ENCODE measurements at places on chromosomes 1 and 21.

GRCh38 chr21:37240978-37241377 lies 26.2 kb downstream of the VPS26C start:
- DNase-seq: no peak

DNA sequence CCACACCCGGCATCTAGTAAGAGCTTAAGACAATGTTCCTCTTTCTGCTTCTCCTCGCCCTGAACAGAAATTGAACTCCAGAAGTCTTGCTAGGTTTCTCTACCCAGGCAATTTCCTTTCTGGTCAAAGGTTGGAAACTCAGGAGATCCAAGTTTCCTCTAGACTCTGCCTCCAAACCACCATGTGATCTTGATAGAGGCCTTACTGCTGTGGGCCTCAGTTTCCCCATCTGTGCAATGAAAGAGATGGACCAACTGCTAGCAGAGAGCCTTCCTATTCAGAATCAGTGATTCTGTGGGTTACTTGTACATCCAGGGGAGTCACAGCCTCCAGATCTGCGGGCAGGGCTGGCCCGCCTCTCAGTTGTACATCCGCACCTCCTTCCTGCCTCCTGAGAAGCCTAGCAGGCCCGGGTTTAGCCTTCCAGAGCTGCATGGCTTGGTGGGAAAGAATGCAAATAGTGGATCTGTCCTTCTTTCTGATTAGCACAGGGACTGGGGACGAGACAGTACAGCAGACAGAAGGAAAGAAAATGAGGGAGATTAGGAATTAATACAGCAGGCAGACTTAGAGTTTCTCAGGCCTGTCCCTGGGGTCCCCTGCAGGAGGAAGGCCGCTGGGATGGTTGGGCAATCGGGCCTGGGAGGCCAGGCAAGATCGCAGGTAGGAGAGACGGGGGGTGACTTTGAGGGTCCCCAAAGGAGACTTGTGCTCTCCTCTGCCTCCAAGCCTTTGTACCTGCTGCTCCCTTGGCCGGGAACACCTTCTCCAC lies 83.9 kb downstream of the PAX7 start:
- DNase-seq: no peak

- DNase-seq: no peak
Observed at GRCh38 chr1:150076066-150076465, 8.5 kb downstream of the VPS45 start.

DNA sequence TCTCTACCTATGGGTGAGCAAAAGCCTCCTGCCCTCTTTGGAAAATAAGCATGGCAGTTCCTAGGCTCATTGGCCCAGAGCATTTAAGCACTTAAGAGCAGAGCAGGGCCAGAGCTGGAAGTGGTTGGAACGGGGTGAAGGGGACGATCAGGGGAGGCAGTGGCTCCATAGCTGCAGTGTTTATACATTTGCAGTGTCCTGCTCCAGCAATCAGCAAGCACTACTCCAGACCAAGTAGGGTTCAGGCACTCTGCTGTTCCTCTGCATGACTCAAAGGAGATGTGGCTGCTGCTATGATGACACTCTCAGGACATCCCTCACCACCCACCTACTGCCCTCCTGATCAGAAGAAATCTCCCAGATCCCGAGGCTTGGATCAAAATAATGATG lies 55.0 kb downstream of the TRABD2B start:
- DNase-seq: no peak

DNA sequence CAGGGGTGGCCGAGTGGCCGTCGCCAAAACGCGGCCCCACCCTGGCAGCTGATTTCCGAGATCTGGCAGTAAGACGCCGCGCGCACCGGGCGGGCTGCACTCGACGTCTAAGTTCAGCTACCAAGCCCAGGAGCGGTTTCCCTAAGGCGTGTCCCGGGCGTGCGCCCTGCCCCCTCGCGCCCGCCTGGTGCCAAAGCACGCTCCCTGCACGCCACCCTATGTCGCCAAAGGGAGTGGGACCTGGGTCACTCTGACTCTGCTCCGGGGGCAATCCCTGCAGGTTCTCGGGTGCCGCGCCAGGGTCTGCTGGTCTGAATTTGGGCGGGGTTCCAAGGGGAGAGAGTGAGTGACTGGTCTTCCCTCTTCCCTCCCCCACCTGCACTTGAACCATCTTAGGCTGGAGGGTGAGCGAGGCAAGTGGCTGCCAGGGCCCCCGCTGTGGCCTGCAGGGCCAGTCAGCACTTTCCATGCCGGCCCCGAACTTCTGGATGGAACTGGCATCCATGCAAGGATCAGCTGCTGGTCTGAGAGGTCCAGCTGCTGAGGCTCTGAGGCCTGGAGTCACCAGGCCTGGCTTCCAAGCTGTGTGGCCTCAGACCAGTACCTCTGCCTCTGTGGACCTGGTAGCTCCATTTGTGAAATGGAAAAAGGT lies at the start of gene LRRC38:
Gene LRRC38, minus strand, starts transcription at position 109 of the 652 bp plus-strand sequence. CDS start 410 bp downstream, outside the sequence.
- peak; percentile 61 for DNase-seq

- DNase-seq: peak; percentile 53
Observed at GRCh38 chr1:10677491-10678391, 118.7 kb downstream of the CASZ1 start.

All from WTC11 (cell line).